ENCODE measurements at places on chromosomes 7 and 10. TPM values are rescaled to one million over a fixed set of nuclear protein-coding genes. Genes with fewer than 3 reads are reported as not detected.

Gene UNC5B
- total RNA-seq, result 13.7 TPM

Gene ATRNL1
- 222 TPM for total RNA-seq

Gene ATP6V0E2
- 4.8 TPM for total RNA-seq

Gene SMKR1
- total RNA-seq, result not detected

Gene PSMA2
- 32.0 TPM for total RNA-seq

Gene PTPN20
- 11.1 TPM for total RNA-seq

Gene VAX1
- 0.96 TPM for total RNA-seq

Gene GTPBP4
- total RNA-seq, result 26.5 TPM

Gene ADRA2A
- total RNA-seq, result 0.24 TPM

Gene EBLN1
- 3.6 TPM for total RNA-seq

Gene CALHM3
- total RNA-seq, result not detected

Gene NKX1-2
- not detected for total RNA-seq

Gene ZNF716
- 1.7 TPM for total RNA-seq

Gene GRM8
- total RNA-seq, result 4.1 TPM
